Neuronal stem cell (in vitro differentiated cells): ENCODE measurements at places on chromosomes 16 and 17.

DNA sequence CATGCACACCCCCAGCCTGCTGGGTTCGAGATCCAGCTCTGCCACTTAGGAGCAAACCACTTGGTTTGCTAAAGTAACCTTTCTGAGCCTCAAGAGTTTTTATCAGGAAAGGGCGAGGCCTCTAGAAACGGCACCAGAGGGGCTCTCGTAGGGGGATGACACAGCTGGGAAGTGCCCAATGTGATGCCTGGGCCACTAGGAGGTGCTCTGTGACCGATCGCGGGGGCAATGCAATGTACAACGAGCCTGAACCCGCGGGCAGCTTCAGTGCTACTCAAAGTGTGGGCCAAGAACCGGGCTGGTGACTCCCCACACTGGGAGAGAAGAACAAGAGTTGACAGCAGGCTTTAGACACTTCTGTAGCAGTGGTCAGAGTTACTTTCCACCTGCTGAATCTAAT is 9.4 kb downstream of the C16orf89 start:
- no peaks in the 10 kb centered on the region for H3K27me3 ChIP-seq
- no peak overlapping the region for H3K27ac ChIP-seq
- no peak overlapping the region for H3K4me3 ChIP-seq
- H3K36me3 ChIP-seq: no peaks in the 10 kb centered on the region
- H3K4me1 ChIP-seq: peaks cover 2% of the 10 kb centered on the region

GRCh38 chr16:84307209-84307954 is 12.7 kb downstream of the WFDC1 start:
- H3K4me1 ChIP-seq: peaks cover 3% of the 10 kb centered on the region
- H3K36me3 ChIP-seq: no peaks in the 10 kb centered on the region
- H3K27me3 ChIP-seq: no peaks in the 10 kb centered on the region
- H3K27ac ChIP-seq: no peak overlapping the region
- no peak for DNase-seq
- H3K4me3 ChIP-seq: no peak overlapping the region

- H3K4me3 ChIP-seq: no peak overlapping the region
- H3K4me1 ChIP-seq: peaks cover 13% of the 10 kb centered on the region
- peaks cover 24% of the 10 kb centered on the region for H3K27me3 ChIP-seq
- no peak for DNase-seq
These were observed 5.6 kb downstream of the SLC16A3 start for GRCh38 chr17:82234211-82235055.

DNA sequence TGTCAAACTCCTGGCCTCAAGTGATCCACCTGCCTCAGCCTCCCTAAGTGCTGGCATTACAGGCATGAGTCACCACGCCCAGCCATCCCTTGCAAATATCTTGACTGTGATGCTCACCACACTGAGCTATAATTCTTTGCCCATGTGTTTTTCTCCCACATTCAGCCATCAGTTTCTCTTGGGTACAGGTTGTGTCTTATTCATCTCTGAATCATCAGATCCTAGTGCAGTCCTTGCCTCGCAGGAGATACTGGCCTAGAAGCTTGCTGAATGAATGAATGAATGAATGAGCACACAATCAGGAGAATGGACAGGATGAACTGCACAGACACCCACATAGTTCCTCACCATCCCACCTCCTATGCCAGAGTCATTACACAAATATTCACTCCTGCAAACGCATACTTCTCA is 24.4 kb upstream of the ETV4 start:
- no peak overlapping the region for H3K4me3 ChIP-seq
- no peak overlapping the region for H3K27ac ChIP-seq
- H3K36me3 ChIP-seq: no peaks in the 10 kb centered on the region
- H3K4me1 ChIP-seq: peaks cover 2% of the 10 kb centered on the region
- H3K27me3 ChIP-seq: no peaks in the 10 kb centered on the region

- peaks cover 5% of the 10 kb centered on the region for H3K27me3 ChIP-seq
- peak; percentile 72 for DNase-seq
- no peak overlapping the region for H3K4me3 ChIP-seq
These were observed 116.4 kb upstream of the HS3ST4 start for GRCh38 chr16:25575363-25575762.

- peaks cover 26% of the 10 kb centered on the region for H3K36me3 ChIP-seq
- no peak for DNase-seq
- H3K4me3 ChIP-seq: no peak overlapping the region
These were observed 7.8 kb downstream of the BAHCC1 start for GRCh38 chr17:81402981-81403467.

DNA sequence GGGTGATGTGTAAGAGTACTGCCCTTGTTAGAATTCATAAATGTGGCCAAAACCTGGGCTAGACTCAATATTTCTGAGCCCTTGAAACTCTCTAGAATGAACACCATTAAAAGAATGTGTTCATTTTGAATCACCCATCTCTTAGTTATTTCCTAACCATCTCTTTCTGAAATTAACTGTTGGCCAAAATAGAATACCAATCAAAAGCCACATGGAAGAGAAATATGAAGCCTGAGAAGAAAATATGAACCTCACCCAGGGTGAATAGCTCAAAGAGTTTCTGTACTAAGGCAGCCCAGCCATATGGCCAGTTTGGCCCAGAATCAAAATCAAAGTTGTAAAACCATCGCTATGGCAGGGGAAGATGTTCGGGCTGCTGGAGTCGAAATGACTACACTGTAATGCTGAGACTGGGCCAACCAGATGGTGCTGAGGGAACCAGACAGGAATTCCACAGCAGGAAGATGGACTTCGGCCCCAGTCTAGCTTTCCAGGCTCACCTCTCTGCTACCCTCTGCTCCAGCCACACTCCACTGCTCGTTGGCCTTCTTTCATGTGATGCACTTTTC is 154.3 kb upstream of the ZFHX3 start:
- no peak overlapping the region for H3K27ac ChIP-seq
- DNase-seq: no peak
- no peaks in the 10 kb centered on the region for H3K27me3 ChIP-seq
- H3K36me3 ChIP-seq: no peaks in the 10 kb centered on the region

GRCh38 chr16:82867485-82867884 is 240.7 kb downstream of the CDH13 start:
- H3K4me3 ChIP-seq: no peak overlapping the region
- no peaks in the 10 kb centered on the region for H3K36me3 ChIP-seq
- no peaks in the 10 kb centered on the region for H3K27me3 ChIP-seq
- DNase-seq: no peak

DNA sequence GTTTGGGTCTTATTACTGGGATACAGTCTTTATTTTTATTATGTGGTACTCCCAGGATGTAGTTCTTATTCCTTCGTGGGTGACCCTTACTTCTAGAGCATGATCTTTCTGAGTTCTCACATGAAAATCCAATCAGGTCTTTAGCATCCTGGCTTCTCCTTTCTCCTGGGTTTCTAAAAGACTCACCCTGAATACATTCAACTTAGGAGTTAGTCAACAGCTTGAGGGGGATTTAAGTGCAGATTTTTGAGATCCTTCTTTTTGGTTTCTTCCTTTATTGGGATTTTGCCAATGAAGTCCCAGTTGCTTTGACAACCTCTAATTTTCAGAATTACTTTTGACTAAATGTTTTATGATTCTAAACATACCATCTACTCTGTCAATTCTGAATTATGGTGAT is 68.2 kb downstream of the SIAH1 start:
- no peaks in the 10 kb centered on the region for H3K4me1 ChIP-seq
- H3K27me3 ChIP-seq: no peaks in the 10 kb centered on the region
- H3K36me3 ChIP-seq: peaks cover 5% of the 10 kb centered on the region

- no peaks in the 10 kb centered on the region for H3K27me3 ChIP-seq
- no peak overlapping the region for H3K4me3 ChIP-seq
- H3K36me3 ChIP-seq: peaks cover 14% of the 10 kb centered on the region
- H3K4me1 ChIP-seq: peaks cover 8% of the 10 kb centered on the region
- no peak for DNase-seq
These were observed 125.3 kb downstream of the FTO start for GRCh38 chr16:53829186-53829747.

GRCh38 chr16:58634265-58634802 is 4.7 kb upstream of the CNOT1 start:
- no peak overlapping the region for H3K27ac ChIP-seq
- H3K36me3 ChIP-seq: no peaks in the 10 kb centered on the region
- peaks cover 6% of the 10 kb centered on the region for H3K27me3 ChIP-seq
- no peak overlapping the region for H3K4me3 ChIP-seq

- no peak for DNase-seq
- no peak overlapping the region for H3K27ac ChIP-seq
- H3K4me3 ChIP-seq: no peak overlapping the region
- peaks cover 5% of the 10 kb centered on the region for H3K4me1 ChIP-seq
These were observed 59.0 kb upstream of the TNRC6C start for GRCh38 chr17:77899498-77899897.

DNA sequence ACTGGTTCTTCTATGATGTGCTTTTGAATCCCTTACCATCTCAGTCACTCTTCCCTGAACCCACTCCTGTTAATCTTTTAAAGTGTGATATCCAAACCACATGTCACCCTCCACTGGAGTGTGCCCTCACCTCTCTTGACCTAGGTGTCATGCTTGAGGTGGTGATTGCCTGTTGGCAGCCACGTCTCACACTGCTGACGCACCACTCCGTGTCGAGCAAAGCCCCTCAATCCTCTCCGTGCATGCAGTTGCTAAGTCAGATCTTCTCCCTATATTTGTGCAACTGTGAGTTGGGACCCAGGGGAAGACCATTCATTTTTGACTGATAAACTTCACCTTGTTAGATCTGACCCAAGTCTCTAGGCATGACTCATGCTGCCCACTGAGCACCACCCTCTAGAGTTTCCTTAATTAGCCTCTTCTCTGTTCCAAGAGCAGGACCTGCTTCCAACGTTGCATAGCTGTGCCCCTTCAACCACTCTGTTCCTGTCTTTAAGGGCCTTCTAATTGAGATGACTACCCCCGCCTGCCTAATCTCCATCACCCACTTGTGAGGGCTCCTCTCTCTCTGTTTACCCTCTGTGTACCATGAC is 2.7 kb downstream of the MYH13 start:
- no peaks in the 10 kb centered on the region for H3K27me3 ChIP-seq
- no peak overlapping the region for H3K4me3 ChIP-seq
- no peak for DNase-seq

DNA sequence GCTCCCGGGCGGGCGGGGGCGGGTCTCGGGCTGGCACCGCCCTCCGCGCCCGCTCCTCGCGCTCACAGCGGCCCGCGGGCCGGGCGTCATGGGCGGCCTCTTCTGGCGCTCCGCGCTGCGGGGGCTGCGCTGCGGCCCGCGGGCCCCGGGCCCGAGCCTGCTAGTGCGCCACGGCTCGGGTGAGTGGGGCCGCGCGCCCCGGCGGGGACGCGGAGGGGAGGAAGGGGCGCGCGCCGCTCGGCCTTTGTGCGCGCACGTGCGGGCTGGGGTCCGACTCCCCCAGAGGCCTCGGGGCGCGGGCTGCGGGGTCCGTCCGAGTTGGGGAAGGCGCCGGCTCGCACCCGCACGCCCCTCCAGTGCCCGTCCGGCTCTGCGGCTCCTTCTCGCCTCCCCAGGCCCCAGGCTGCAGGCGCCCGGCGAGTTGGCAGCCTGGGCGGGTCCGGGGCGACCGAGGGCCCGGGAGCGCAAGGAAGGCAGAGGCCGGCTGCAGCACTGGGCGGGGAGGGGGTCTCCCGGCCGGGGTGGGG is at the start of gene NME4:
Gene NME4, plus strand, starts transcription at position 65 of the 527 bp plus-strand sequence. Its CDS starts 24 bp downstream, at position 89.
- H3K27me3 ChIP-seq: no peaks in the 10 kb centered on the region
- peak within 1 kb of the TSS; percentile 69 for H3K27ac ChIP-seq
- DNase-seq: peak; percentile 42
- peaks cover 21% of the 10 kb centered on the region for H3K36me3 ChIP-seq
- H3K4me1 ChIP-seq: peaks cover 9% of the 10 kb centered on the region

DNA sequence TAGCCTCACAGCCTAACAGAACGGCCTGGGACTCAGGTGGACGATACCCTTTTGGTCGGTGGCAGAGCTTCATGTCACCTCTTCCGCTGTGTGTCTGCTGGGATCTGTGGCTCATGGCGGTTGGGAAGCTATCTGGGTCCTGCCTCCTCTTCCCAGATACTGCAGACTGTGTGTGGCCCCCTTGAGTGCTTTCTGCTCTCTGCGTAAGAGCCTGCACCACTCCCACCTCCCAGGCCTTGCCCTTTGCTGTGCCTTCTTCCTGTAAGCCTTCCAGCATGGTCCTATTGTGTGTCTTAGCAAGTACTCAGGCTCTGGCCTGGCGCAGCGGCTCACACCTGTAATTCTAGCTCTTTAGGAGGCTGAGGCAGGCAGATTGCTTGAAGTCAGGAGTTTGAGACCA is 17.5 kb upstream of the ADCY7 start:
- peaks cover 26% of the 10 kb centered on the region for H3K27me3 ChIP-seq
- H3K27ac ChIP-seq: no peak overlapping the region
- H3K4me1 ChIP-seq: peaks cover 9% of the 10 kb centered on the region
- no peak for DNase-seq

DNA sequence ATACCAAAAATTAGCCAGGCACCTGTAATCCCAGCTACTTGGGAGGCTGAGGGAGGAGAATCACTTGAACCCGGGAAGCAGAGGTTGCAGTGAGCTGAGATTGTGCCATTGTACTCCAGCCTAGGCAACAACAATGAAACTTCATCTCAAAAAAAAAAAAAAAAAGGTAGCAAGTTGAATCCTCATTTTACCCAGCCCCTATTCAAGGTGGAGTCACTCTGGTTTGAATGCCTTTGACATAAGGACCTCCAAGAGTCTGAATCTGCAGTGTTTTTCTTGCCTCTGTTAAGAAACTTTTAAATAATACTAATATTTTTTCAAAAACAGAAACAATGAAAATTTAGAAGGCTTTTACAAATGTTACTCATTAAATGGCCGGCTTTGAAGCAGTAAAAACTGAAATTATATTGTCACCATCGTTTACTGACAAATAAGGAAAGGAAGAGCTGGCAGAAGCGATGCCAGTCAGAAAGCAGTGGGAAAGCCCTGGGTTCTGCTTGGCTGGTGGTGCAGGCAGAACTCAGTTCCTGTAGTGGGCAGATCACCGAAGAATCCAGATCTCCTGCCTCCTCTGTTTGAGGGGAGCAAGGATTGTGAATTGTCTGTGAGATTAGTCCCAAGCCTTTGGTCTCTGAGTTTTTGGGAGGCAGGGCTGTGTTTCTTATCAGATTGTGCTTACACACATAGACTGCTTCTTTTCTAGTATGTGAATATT is 99.7 kb upstream of the HAS3 start:
- no peaks in the 10 kb centered on the region for H3K36me3 ChIP-seq
- no peak overlapping the region for H3K27ac ChIP-seq
- H3K4me1 ChIP-seq: no peaks in the 10 kb centered on the region
- DNase-seq: no peak
- H3K27me3 ChIP-seq: no peaks in the 10 kb centered on the region

DNA sequence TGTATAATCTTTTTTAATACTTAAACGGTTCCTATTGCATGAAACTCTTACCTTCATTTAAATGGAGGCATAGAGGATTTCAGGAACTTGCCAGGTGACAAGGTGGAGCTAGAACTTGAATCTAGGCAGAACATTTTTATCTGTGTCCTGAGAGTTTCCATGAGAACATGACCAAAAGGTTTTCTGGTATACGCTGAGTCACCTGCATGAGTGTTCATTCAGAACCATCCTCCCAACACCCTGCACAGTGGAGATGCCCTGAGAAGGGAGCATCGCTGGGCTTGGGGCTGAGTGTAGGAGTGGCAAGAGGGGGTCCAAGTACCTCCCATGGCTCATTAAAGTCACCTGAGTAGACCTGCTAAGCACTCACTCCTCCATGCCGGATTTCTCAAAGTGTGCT is 169.7 kb upstream of the CACNG5 start:
- H3K27me3 ChIP-seq: no peaks in the 10 kb centered on the region
- DNase-seq: no peak
- no peaks in the 10 kb centered on the region for H3K4me1 ChIP-seq
- no peaks in the 10 kb centered on the region for H3K36me3 ChIP-seq
